Cerebellum (tissue), 4 donors: ENCODE measurements at places on chromosomes 13 and 19.
A peak's percentile ranks its signal among the peaks of the same experiment; 100 is the strongest.

DNA sequence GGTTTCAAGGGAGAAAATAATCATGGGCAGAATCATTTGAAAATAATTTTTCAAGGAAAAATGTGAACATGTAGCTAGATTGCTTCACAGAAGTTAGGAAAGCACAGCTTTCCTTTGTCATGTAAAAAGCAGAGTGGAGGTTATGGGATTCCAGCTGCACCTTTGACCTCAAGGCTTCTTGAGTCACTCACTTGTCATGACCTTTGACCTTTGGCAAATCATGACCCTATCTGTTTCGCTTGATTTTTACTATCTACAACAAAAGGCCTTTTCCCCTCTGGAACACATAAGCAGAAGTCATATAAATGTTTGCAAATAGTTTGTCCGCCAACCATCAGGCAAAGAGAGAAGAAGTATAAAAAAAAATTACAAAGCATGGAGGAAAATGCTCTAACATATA lies 210.7 kb upstream of the MIR17HG start:
- DNase-seq: no peak

GRCh38 chr19:10230173-10230860 lies 814 bp downstream of the S1PR2 start:
- DNase-seq: no peak

DNA sequence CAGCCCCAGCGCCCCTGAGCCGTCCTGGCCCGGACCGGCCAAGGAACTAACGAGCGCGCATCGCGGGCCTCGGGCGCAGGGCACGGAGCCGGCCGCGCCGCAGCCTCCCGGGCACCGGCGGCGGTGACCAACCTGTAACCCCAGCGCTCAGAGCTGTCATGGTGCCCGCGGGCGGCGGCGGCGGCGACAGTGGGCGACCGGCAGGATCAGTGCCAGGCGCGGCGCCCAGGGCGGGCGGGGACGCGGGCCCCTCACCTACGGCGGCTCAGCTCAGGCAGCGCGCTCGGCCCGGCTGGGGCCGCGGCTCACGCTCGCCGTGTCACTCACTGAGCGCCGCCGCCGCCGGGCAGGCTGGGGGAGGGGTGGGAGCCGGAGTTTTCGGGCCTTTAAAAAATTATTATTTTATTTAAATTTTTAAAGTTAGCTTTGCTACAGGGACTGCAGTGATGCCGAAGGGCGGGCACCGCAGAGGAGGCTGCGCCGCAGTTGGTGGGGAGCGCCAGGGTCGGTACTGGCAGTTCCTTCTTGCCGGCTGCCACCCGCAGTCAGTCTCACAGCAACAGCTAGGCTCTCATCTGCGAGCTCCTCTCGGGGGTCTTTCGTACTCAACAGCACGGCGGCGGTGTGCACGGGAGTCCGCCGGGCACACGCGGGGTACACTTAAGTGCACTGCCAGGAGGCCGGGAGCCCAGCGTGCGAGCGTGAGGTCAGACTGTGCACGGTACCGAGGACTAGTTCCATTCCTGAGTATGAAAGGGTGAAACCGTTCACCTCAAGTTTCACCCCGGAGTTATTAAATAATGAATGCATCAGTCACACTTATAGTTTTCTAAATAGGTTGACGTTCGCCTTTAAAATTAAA lies at the start of gene NALCN:
TSS of gene NALCN (minus strand) at position 328 of the 862 bp plus-strand sequence. CDS start 17,382 bp downstream, outside the sequence.
- DNase-seq: peak; percentile 55

DNA sequence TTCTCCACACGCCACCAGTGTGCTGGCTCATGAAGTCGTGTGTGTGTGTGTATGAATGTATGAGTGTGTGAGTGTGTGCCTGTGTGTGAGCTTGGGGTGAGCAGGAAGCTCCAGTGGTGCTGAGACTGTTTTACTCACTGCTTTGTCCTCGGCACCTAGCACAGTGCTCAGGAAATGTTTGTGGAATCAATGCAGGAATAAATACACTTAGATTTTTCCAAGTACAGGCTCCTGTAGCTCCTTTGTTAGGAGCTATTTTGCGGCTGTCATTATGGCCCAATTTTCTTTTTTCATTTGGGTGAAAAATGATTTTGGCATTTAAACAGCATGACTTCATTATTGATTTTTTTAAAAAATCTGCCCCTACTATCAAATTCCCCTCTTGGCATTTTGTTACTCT lies 193.5 kb upstream of the KL start:
- DNase-seq: no peak

DNA sequence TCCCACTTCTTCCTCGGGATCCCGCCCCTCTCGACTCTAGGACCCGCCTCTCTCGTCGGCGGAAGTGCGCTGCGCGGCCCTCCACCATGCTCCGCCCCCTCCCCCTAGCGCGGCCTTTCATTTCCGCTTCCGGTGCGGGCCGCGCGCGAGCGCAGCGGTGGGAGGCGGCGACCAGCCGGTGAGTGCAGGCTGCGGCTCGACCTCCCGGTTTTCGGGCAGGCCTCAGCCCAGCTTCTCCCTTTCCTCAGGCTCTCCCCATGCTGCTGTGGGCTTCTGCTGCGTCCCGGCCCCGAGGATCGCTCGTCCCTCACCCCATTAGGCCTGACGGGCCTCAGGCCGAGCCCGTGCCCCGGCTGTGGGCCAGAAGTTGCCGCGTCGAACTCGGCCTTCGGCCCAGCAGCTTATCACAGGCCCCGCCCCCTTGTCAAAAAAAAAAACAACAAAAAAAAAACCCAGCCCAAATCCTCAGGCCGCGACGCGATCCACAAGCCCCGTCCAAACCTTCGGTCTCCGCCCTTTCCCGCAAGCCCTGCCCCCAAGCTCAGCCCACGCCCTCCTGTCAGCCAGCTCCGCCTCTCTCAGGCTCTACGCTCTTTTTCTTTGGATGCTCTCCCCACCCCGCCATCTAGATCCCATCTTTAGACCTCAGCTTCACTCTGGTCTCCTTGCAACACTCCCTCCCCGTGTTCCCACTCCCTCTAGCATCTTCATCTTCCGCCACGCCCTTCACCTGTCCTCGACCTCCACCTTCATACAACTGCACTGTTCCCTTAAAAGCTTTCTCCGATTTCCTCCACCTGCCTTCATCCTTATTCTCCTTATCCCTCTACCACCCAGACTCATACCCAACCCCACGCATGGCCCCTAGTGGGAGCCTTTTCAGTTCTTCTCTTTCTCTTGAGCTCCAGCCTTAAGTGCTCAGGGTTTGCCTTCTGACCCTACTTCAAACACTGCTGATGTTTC lies at the start of gene CLASRP:
TSS of gene CLASRP (plus strand) at position 115 of the 963 bp plus-strand sequence. CDS start 1,168 bp downstream, outside the sequence.
- DNase-seq: peak; percentile 98

- no peak for DNase-seq
These were observed 20.3 kb downstream of the ATP12A start for GRCh38 chr13:24700539-24700938.

- no peak for DNase-seq
These were observed 5.1 kb downstream of the NOTCH3 start for GRCh38 chr19:15195371-15196334.

GRCh38 chr13:82993417-82993816 lies 888.9 kb downstream of the SLITRK1 start:
- no peak for DNase-seq

- DNase-seq: no peak
These were observed 67.7 kb downstream of the EPSTI1 start for GRCh38 chr13:42924344-42924743.

DNA sequence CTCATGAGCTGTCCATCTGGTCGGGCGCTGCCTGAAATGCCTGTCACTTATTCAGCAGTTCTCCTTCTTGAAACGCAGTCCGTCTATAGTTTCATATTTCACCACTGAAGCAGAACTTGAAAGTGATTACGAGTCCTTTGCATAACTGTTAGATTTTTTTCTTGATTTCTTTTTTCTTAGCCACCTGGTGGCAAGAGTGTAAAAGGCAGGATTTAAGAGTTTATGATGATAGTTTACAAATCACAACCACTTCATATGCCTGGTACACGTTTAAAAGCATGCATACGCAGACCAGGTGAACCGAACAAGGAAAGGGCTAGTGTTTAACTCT lies 45.8 kb downstream of the GGACT start:
- DNase-seq: no peak

DNA sequence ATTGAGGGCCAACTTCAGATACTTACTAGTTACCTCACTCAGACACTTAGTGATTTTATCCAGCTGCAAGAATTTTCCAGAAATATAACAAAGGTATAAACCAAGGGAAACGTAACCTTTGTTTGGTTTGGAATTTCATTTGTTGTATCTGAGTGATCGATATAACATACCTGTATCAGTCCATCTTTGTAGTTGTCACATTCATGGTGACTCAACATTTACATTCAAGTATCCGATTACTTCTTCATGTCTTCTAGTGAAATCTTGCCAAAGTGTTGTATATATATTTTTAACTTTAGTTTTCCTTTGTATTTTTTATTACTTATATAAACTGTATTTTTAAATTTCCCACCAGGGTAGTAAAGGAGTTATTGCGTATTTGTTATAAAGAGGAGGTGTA lies 16.9 kb upstream of the MYCBP2 start:
- no peak for DNase-seq

- no peak for DNase-seq
These were observed 124.7 kb downstream of the PCCA start for GRCh38 chr13:100213576-100213975.

DNA sequence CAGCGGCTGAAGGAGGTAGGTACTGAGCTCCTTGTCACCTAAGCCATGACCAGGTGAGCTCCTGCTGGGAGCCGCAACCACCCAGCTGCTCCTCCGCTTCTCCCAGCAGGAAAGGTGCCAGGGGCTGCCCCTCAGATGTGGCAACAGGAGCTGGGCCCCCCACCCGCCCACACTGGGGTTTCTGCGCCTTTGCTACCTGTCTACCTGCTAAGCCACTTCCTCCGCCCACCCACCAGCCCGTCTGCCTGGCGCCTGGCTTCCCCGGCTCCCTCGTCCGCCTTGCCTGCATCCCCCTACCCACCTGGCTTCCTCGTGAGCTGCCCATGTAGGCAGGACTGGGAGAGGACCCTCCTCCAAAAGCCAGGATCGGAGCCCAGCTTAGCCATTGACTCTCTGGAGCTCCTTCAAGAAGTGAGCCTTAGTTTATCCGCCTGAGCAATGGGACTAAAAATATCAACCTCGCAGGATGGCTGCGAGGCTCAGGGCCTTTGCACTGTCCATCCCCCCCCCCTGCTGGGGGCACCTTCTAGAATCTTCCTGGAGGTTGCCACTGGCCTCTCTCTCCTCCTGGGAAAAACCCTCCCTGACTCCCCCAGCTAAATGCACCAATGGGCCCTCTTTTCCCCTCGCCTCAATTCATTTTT lies 55.8 kb upstream of the KLF2 start:
- DNase-seq: no peak

- DNase-seq: no peak
These were observed 1.3 kb upstream of the TEKTIP1 start for GRCh38 chr19:3537438-3538240.

GRCh38 chr19:35559781-35560180 lies 3.7 kb downstream of the ATP4A start:
- no peak for DNase-seq

- no peak for DNase-seq
These were observed 113.2 kb downstream of the STARD13 start for GRCh38 chr13:33172400-33172799.

- no peak for DNase-seq
These were observed 15.2 kb downstream of the EPN1 start for GRCh38 chr19:55690109-55690768.

- DNase-seq: peak; percentile 98
These were observed at the start of gene MEX3D for GRCh38 chr19:1568320-1569019. Gene MEX3D (minus strand): TSS chr19:1568325. CDS start chr19:1568058, 267 bp downstream.

DNA sequence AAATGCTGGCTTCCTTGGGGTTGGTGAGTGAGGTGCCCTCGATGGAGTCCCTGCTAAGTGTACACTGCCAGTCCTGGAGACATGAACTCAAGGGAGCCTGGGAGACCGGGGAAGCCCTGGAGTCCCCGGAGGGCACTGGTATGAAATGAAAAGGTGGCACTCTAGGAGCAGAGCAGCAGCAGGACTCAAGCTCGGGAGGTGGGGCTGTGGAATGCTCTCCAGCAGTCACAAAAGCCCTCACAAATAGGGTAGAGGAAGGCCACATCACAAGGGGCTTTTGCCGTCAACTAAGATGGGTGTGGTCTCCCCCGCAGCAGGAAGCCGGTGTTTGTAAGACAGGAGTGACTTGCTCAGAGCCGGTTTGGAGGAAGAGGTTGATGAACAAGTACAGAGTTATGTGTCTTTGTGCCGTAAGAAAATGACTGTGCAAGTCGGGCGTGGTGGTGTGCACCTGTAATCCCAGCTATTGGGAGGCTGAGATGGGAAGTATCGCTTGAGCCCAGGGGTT lies 19.3 kb downstream of the CCNE1 start:
- DNase-seq: no peak

DNA sequence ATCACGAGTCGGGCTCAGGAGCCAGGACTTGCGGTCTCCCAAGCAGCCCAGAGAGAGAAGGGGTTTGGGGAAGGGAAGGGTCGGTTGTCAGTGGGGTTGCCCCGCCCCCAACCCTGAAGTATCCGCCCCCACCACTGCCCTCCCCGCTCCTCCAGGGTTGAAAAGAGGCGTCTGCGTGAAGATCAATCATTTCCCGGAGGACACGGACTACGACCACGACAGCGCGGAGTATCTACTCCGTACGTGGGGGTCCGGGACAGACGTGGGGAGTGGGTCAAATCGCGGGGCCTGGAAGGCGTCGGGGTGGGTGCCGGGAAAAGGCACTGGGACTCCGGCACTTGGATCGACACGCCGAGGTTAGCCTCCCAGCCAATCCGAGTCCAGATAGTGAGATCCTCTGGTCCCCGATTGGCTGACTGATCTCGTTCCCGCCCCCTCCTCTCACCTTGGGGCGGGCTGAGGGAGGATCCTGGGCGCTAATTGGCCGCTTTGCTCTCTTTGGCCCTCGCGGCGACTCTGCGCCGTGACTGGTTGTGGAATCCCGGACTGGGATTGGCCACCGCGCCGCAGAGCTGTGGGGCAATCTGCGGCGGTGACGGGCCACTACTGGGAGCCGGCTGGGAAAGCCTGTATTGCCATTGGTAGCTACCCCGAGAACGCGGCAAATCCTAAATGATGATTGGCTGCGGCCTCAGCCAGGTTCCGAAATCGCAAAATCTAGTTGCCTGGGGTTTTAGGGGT lies 13.3 kb upstream of the CACNG6 start:
- DNase-seq: peak; percentile 65

- no peak for DNase-seq
These were observed 684.7 kb upstream of the SLITRK5 start for GRCh38 chr13:86986448-86986847.

GRCh38 chr13:106140476-106140875 lies 395.0 kb downstream of the EFNB2 start:
- DNase-seq: no peak

DNA sequence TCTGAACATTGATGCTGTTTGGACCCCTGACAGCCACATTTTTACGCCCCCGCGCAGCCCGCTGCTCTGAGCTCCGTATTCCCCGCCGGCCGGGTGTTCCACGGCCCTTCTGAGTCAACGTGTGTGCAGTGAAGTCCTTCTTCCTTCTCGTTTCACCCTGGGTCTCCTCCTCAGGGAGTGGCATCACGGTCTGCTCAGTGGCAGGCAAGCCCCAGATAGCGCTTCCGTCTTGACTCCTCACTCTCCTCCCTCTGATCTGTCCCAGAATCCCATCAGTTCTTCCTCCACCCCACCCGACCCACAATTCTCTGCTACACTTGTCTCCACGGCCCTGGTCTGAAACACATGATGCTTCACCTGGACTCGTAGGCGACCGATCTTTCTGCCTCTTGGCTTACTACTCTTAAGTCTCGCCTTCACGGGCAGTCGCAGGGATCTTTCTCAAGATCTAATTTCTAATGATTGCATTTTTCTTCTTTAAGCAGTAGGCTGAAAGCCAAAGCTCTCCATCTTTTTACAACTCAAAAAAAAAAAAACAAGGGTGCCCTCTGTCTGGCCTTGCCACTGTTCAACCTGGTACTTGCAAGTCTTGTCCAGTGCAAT lies 33.9 kb downstream of the CCNE1 start:
- DNase-seq: peak; percentile 56

- no peak for DNase-seq
These were observed 113.9 kb downstream of the CRYL1 start for GRCh38 chr13:20411638-20412342.

- DNase-seq: no peak
These were observed 106.0 kb downstream of the RAP2A start for GRCh38 chr13:97539651-97540610.
